Osteocyte (in vitro differentiated cells): ENCODE measurements at places on chromosomes 3 and 15.

GRCh38 chr3:150248116-150248887 is 159.8 kb upstream of the TSC22D2 start:
- DNase-seq = no peak

DNA sequence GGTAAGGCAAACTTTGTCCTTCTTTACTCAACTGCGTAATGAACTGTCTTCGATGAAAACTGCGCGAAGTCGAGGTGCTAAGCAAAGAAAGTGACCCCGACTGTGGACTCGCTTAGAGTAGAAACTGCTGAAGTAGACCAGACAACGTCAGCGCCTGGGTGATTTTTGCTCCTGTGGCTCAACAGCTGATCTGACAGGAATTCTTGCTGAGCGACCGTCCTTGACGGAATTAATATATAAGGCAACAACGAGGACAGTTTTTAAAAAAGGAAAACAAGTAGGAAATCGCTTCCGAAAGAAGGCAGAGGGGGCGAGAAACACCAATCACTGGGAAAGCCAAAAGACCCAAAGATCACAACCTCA is 541 bp downstream of the RPS27L start:
- DNase-seq = peak; percentile 57

- peak; percentile 62 for DNase-seq
These were observed 4.1 kb downstream of the PXYLP1 start for GRCh38 chr3:141235661-141236171.

DNA sequence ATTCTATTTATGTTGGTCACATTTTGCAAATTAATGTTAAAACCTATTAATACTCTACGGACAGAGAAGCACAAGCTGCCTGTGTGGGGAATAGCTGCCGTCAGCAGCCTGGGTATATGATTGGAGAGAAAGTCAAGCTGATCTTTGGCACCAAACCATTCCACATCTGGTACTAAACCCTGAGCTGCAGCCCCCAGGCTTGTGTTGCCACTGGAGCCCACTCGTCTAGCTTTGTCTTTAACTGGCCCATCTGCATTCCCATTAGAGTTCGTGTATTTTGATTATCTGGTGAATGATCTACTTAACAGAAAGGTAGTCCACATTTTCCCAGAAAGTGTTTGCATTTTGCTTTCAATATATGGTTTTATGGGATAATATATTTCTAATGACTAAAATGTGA is 5.4 kb downstream of the NDUFB4 start:
- no peak for DNase-seq

DNA sequence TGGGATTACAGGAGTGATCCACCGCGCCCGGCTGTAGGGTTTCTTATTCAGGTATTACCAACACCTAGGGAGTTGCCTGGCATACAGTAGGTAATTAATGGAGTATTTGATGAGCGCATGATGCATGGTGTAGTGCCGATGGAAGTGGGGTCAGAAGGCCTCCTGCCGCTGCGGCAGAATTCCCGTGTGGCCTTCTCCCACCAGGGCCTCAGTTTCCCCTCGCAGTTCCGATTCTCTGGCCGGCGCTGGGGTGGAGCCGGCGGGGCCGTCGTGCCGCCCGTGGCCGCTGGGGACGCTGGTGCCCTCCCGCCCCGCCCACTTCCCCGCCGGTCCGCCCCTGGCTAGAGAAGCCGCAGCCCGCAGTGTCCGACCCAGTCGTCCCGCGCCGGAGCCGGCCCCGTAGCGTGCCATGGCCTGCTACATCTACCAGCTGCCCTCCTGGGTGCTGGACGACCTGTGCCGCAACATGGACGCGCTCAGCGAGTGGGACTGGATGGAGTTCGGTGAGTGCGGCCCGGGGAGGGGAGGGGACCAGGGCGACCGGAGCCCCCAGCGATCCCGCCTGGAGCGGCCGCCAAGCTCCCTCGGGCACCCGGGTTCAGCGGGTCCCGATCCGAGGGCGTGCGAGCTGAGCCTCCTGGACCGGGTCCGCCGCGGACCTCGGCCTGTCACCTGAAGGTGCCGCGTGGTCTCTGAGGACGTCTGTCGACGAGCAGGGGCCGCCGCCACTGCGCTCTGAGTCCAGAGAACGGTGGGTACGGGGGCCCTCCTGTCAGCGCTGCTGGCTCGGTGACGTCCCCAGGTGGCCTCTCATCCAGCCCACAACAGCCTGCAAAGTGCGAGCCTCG is at the start of gene IRAK2:
Gene IRAK2 (plus strand): TSS at position 374 of the 848 bp plus-strand sequence. CDS start 36 bp downstream, at position 410.
- peak; percentile 91 for DNase-seq

DNA sequence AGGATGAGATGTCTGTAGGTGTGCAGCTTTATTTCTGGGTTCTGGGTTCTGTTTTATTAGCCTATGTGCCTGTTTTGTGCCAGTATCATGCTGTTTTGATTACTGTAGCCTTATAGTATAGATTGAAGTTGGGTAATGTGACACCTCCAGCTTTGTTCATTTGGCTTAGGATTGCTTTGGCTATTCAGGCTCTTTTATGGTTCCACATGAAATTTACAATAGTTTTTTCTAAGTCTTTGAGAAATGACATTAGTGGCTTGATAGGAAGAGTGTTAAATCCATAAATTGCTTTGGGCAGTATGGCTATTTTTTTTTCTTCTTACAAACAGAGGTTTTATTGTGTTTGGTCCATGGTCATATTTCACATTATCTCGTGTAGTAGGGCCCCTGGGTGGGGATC is 285.8 kb upstream of the GADL1 start:
- DNase-seq = no peak

DNA sequence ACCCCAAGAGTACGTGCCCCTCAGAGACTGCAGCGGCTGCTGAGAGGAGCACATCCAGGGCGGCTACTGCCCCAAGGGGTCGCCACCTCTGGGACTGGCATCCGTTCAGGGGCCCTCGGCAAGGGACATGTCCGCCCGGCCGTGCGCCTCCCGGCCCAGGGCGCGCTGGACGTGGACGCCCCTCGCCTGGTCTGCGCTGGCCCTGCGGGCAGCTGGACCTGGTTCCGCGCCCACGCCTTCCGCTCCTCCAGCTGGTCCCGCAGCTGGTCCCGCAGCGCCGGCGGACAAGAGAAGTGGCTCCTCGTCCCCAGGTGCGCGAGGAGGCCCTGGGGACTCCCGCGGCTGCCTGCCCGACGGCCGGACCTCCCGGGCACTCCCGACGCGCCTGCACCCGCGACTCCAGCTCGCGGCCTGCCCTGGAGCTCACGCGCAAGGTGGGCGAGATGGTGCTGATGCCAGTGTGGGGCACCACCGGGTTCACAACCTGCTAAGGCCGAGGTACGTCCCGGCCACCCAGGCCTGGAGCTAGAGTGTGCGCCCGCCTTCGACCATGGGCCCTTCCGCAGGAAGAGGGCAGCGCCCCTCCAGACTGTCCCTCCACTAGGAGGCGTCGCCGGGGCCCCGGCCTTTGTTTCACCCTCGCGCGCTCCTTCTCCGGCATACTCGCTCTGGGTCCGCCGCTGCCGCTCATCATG is 14.4 kb upstream of the GP9 start:
- DNase-seq = no peak

- DNase-seq = peak; percentile 87
These were observed 52.4 kb downstream of the KLHL25 start for GRCh38 chr15:85742186-85742821.

DNA sequence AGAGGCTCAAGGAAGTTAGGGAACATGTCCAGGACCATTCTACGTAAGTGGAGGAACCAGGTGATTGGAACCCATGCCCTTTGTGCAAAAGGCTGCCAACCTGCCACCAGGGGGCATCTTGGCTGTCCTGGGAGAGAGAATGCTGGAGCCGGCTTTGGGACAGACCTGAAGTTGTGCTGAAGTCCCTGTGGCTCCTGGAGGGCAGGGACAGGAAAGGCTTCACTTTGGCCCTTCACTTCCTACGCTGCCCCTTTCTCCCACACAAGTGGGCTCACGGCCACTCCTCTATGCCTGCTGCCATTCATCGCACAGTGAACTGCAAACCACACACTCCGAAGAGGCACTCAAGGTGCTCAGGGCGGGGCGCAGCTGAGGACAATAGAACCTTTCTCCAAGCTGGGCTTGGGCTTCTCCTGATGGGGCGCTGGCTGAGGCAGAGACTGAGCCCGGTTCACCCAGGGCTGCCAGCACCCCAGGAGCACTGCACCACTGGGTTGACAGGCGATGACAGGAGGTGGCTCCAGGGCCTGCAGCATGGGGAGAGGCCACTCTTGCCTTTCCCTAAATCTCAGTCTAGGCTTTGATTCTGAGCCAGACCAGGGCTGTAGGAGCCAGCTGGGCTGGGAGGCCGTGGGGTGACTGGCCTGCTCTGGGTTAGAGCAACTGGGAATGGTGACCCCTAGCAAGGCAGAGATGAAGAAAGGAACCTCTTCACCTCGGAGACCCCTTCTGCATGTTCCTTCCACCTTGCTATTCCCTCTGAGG is 8.4 kb downstream of the SHF start:
- peak; percentile 80 for DNase-seq

DNA sequence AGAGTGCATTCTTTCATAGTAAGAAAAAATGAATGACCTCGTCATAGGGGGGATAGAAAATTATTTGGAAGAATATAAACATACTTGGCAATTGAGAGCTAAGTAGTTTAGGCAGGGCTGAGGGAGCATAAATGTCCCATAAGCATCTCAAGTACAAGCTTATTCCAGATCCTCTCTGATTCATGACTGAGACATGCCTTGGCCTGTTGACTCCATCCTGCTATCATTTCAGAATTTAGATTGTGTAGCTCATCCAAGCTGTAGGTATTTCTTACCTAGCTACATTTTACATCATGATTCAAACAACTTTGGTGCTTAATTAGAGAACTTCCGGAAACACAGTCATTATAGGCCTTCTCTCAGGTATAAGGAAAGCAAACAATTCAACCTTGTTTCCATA is 12.3 kb downstream of the POGLUT1 start:
- DNase-seq = no peak

GRCh38 chr15:73394782-73395181 is 26.0 kb upstream of the HCN4 start:
- DNase-seq = no peak

DNA sequence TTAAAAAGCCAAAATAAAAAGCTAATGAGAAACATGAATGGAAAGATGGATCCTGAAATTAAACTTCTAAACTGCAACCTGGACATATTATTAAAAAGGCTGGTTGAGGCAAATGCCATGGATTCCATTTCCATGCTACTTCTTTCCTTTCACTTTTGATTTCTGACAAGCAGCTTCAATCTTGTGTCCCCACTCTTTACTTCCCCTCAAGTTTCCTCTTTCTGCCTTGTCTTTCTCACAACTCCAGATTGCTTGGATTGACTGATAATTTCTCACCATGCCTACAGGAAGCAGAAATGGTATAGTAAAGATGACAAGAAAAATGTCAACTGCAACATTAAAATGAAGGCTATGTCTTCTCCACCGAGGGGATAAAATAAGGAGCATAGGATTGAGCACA is 1136.7 kb downstream of the TUSC7 start:
- DNase-seq = no peak

DNA sequence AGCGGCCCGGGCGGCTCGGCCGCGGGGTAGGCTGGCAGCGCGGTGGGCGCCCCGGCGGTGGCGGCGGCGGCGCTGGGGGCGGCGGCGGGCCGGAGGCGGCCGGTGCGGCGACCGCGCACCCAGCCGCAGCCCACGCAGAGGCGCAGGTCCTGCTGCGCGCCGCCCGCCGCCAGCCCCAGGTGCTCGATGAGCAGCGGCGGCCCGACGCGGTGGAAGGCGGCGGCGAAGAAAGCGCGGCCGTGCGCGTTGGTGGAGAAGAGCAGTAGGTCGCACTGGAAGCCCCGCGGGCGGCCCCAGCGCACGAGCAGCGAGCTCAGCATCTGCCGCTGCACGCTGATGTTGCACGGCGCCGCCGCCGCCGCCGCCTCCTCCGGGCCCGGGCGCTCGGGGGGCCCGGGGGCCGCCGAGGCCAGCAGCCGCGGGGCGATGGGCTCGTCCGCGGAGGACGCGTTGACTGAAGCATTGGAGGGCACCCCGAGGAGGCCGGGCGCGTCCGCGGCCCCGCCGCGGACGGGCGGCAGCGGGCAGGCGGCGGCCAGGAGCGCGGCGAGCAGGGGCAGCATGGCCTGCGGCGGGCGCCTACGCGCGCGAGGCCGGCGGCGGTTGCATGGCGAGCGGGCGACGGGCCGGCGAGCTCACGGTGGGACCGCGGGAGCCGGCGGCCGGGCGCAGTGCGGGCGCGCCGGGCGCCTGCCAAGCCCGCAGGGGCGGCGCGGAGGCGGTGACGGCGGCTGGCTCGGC is 452 bp downstream of the TMEM158 start:
- DNase-seq = no peak

DNA sequence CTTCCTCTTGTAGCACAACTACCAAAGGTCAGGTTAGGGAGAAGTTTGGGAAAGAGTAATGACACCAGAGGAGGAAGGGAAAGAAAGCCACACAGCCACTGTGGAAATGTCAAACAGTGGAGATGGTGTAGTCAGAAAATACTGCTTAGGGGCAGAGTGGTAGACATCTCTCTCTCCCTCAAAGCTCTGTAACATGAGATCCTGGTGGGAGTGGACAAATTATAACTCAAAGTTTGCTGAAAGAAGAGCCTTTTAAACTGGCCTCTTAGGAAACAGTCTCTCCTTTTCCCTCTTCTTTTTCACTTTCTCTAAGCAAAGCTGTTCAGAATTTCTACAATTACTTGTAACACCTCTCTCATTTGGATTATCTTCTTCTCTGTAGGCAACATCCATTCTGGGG is 55.8 kb downstream of the LRRN1 start:
- DNase-seq = no peak

GRCh38 chr3:37477275-37477674 is 302.9 kb upstream of the LRRFIP2 start:
- no peak for DNase-seq

GRCh38 chr3:192063570-192063969 is 602.6 kb downstream of the PYDC2 start:
- no peak for DNase-seq

- no peak for DNase-seq
These were observed 29.3 kb downstream of the ZNF710 start for GRCh38 chr15:90030376-90030775.

GRCh38 chr3:102714567-102714966 is 279.8 kb downstream of the ZPLD1 start:
- no peak for DNase-seq
